Stimulated activated CD8-positive, alpha-beta memory T cell treated with anti-CD3 and anti-CD28 coated beads, Interleukin-2, amount 100 ng/mL, for 1 hour (primary cell): ENCODE measurements at places on chromosomes 7 and 10.

DNA sequence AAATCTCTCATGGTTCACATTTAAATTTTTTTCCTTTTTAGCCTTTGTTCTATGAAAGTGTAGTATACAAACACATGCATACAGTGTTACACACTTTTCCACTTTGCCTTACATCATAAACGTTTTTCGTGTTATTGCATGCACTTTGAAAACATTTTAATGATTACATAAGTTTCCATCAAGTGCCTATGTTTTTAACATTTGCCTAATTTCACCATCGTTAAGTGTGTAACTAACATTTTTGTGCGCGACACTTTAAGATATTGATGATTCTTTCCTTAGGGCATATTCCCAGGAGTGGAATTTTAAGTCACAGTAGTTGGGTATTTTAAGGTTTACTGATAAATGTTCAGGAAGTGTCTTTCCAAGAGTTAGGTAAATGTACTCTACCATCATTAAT, 1.5 kb upstream of the FRAT2 start:
- DNase-seq, result no peak

GRCh38 chr10:93437946-93438612, 44.1 kb downstream of the MYOF start:
- DNase-seq, result no peak

GRCh38 chr10:79275431-79275851, 71.8 kb upstream of the PPIF start:
- DNase-seq, result no peak

DNA sequence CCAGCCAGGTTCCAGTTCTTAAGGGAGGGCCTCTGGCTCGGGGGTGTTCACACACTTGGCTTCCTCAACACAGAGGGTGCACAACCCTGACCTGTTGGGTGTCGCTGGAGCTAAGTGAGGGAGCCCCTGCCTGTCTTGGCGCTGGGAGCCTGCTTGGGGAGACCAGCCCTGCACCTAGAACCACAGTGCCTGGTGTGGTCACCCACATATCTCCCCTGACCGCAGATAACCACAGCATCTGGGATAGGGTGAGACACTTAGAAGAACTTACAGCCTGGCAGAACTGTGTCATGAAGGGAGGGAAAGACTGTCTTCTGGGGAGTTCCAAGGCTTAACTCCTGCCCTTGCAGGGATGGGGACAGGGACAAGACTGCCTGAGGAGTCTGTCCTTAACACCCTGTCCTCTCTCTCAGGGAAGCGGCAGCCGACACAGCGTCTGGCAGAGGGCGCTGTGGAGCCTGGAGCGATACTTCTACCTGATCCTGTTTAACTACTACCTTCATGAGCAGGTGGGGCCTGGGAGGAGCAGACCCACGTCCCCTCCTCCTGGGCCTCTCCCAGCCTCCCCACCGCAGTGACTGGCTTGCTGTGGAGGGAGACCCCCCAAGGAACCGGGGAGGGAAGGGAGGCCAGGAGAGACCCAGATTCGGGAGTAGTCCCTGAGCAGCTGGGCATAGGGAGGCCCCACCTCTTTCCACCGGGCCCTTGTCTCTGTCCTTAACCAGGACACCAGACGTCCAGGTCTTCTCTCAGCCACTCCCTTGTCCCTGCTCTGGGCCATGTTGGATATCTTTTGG, 59.0 kb downstream of the PALD1 start:
- no peak for DNase-seq

DNA sequence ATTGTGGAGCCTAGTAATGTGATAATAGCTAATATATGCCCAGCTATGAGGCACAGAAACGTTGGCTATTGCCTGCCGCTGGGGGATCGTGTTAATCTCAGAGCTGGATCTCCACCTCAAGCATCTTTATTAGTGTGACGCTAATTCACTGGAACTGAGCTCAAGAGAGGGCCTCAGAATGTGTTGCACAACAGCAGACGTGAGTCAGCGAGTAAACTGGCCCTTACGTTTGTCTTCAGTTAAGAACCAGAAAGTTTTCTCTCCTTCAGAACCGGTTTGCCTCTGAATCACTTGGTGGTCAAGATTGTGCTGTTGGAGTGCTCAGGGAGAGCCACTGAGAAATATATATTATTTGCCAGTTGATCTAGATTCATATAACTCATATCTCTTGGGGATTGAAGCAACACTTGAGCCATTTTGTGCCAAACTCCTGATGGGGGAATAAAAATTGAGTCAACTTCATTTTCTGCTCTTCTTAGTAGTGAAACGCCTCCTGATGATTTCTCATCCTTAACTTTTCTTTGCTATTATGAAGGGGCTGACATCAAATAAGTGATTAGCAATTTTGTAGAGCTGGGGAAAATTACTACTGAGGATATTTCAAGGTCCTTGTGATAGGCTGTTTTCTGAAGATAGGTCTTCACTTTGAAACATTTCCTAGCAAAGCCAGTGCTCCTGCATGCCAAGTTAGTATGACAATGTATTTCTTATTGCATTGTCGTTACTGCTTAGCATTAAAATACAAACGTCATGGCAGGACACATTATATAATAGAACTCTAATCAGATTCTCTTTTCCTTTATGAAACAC, 22.3 kb downstream of the BZW2 start:
- DNase-seq, result no peak

DNA sequence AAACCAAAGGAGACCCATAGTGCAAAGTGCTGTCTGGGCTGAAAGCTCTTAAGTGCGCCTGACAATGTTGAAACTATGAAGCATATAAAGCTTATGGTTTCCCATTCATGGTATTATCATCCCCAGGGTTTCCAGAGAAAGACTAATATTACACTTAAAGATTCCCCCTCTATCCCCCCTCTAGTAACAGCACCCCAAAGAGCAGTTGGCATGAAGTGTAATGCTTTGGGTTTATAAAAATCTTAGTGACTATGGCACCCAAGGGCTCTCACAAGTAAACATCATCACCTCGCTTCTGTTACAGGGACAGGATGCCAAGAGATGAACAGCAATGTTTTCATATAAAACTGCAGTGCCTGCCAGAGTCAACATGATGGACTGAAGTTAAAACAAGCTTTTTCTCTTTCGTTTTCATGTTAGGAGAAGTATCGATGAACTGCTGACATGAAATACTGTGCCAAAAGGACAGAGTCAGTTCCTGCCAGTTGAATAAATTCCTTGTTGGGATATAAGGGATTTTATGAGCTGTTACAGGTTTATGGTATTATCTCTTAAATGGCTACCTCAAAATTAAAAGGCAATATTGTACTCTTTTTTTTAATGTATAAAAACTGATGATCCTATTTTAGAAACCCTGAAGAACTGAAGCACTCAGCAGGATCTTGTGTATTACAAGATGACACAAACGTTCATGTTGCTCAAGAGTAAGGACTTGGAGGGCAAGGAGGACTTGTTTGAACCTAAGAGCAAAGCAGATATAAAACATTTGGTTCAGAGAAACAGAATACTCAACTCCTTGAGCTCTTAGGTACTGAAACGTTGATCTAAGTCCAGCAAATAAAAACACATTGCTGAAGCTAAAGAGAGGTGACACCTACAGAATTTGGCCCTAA, 203.7 kb upstream of the IMMP2L start:
- DNase-seq, result no peak

GRCh38 chr7:100372694-100373093, 593 bp upstream of the PILRA start:
- DNase-seq, result no peak

GRCh38 chr10:115921795-115922194, 351.2 kb downstream of the GFRA1 start:
- DNase-seq, result no peak

DNA sequence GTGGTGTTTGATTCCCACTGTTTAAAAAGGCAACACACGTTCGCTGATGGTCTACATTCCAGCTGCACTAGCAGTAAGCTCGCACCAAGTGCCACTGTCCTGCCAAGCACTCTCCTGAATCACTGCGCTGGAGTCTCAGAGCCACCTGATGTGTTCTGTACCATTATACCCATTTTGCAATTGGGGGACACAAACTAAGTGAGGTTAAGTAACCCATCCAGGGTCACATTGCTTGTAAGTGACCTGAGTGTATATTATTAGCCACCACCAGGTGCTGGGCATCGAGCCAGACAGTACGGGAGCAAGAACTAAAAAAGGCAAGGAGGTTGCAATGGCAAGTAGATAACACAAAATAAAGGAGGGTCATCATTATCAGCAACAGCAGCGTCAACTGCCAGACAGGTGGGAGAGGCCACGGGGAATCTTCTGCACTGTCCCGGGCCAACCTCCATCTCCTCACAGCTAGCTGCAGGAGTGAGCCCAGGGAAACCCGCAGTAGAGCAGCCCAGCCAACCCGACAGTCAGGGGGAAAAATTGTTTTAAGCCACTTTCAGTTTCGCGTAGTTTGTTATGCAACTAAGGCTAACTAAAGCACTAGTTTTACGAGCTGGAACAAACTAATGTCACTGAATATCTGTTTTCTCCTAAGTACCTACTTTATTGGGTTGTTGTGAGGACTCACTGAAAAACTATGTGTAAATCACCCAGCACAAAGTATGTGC, 712 bp upstream of the CPVL start:
- no peak for DNase-seq

DNA sequence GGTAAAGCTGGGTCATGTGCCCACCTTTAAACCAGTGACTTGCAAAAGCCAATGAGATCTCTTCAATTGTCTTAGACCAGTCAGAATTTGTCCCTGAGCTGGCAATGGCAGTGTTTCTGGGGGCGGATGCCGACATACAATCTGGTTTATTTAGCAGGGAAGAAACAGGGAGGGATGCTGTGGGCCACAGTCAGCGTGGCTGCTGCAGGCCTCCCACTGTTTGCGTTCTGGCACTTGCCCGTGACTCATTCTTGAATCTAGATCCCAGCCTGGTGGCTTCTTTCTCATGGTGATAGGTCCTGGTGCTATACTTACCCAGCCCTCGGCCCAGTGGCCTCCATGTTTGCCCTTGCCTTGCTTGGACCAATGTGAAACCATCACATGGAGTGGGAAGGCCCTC, 3.1 kb upstream of the CPA1 start:
- DNase-seq, result no peak

DNA sequence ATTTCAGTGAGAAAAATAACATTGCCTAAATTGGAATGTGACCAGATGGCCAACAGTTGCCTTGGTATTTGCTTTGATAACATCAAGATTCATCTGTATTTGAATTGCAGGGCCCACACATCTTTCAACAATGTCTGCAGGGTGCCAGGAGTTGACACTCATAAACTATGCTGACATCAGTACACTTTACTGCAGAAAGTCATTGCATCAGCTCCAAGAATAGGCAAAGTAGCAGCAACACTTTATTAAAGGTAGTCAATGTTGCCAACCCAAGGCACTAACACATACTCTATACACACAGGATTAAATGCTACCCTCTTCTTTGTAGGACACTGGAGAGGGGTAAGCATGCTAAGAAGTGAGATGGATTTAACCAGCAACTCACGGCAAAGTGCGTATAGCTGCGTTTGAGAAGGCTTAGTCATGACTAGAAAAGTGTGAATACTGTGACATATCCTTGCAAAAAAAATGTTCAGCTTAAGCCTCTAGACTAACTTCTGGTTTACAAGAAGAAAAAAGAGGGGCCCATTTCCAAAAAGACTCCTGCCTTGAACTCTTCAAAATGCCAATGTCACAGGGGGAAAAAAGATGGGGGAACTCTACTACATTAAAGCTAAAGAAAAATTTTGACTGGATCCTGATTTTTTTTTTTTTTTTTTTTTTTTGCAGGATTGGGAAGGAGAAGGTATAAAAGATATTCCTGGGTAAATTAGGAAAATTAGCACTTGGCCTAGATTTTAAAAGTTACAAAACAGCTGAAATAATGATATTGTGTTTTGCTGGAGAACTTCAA, 2.2 kb downstream of the BBIP1 start:
- no peak for DNase-seq

- no peak for DNase-seq
Observed at GRCh38 chr7:18901351-18901750, 216.1 kb downstream of the TWIST1 start.

- DNase-seq, result no peak
Observed at GRCh38 chr10:20185116-20185515, 368.9 kb downstream of the PLXDC2 start.

DNA sequence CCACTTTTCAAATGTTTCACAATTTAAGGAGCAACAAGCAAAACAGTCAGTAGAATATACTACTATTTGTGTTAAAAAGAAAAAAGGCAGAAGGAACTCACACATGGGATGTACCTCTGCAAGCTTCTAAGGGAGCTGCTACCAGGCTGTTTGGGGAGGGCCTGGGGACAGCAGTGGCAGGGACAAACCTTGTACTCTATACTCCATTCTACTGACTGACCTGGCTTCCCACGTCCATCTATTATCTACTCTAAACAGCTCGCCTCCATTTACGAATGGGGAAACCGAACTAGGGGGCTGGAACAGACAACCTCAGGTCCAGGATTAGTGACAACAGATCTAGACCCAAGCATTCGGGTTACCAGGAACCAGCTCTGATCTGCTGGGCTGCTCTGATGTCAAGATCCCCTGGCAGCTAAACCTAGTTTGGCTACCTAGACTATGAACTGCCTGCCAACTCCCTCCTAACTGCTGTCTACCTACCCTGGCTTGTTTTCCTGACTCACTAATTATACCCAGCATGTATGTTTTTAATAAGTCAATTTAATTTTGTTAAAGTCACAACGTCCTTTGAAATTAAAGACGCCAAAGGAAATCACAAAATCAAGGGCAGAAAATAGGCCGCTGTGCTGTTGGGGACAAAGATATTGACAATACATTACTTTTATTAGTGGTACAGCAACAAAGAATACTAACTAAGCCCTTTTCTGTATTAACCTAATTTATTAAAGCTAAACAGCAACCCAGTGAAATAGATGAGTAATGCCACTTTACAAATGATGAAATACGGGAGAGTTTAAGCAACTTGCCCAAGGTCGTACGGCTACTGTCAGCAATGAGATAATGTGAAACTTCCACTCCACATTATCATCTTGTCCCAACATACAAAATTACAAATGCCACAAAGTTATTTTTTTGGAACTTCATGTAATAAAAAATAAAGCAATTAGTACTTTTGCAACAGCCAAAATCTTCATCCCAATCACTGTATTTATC, 5.3 kb downstream of the PSAP start:
- DNase-seq, result no peak

DNA sequence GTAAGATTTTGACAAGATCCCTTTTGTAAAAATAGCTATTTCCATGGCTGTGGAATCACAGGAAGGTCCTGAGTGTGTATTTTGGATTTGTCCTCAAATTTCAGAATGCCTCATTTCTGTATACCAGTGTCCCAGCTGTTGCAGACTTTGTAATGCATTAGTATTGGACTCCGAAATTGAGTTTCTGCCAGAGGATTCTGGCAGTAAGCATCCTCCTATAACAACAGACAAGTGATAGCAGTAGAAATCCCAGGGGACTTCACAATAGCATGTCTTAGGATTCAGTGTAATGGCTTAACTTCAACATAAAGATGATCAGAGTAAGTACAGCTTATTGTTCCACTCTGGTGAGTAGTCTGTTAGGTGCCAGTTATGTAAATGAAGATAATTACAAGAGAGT, 104.6 kb downstream of the FOXP2 start:
- no peak for DNase-seq
